Natural killer cell (primary cell): ENCODE measurements at places on chromosomes 16 and 17. TPM values are rescaled to one million over a fixed set of nuclear protein-coding genes. Genes with fewer than 3 reads are reported as not detected.

The CACNG5 gene
- not detected for total RNA-seq

The TRIM25 gene
- 50.4 TPM for total RNA-seq

The KIFC3 gene
- total RNA-seq: 84.9 TPM

The SOX15 gene
- not detected for total RNA-seq

The GPR139 gene
- not detected for total RNA-seq

The KRT31 gene
- not detected for total RNA-seq

The CACNG3 gene
- total RNA-seq: not detected

The PRSS36 gene
- total RNA-seq: 2.3 TPM

The ITGA2B gene
- total RNA-seq: 32.6 TPM

- DNase-seq: no peak
These were observed 90.1 kb upstream of the KCNJ18 start for GRCh38 chr17:21602176-21602575.

DNA sequence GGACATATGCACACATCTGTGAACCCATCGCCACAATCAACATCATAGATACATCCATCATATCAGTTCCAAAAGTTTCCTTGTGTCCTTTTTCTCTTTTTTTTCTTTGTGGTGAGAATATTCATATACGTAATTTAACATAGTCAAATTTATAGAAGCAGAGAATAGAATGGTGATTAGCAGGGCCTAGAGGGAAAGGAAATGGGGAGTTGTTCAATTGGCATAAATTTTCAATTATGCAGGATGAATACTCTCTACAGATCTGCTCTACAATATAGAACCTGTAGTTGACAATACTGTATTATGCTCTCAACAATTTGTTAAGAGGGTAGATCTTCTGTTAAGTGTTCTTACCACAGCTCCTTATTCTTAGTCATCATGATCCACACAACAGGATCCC, 413.2 kb downstream of the SHISA9 start:
- DNase-seq: no peak

- no peak for DNase-seq
These were observed 805 bp upstream of the TANC2 start for GRCh38 chr17:62965174-62965685.

DNA sequence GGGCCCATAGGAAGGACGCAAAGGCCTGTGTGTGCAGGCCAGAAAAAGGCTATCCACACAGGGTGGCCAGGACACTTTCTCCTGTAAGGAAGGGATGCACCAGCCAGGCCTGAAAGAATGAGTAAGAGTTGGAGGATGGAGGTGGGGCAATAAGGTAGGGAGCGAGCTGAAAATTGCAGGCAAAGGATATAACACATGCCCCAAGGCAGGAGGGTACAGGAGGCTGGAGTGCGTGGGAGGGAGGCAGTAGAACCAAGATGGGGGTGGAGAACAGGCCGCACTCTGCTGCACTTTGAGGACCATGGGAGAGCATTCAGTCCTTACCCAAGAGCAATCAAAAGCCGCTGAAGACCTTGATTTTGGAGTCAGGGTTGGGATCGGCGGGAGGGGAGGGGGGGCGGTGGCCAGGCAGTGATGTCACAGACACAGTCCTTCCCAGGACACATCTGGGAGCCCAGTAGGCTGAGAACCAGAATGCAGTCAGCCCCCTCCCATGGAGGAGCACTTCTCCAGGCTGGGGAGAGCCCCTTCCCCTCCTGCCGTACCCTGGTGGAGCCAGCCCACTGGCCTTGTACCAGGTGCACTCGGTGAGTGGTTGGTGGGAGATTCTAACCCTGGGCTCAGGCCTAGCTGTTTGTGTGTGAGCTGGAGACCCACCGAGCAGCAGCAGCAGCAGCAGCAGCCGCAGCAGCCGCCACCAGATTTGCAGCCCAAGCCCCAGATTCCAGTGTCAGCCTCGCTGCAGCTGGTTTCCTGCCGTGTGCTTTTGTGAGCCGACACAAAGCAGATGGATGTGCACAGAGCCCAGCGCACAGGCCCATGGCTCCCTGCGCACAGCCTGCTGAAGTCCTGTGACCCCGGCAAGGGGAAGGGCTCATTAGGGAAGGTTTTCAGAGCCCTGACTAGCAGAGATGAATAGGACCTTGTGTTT, 17.5 kb downstream of the ANKRD40 start:
- DNase-seq: no peak

DNA sequence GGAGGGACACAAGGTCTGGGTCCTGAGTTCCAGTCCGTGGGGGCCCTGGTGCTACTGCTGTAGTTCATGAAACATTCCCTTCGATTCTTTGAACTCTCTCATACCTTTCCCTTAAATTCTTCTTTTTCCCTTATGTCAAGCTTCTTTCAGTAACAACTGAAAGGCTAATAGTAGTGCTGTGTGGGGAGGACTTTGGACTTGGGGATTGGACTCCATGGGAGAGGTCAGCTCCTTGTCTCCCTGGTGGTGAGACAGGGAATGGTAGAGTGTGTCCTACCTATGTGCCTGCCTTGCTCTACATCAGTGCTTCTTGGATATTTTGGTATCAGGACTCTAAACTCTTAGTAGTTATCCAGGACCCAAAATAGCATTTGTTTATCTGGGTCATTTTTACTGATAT, 628.1 kb downstream of the WWOX start:
- no peak for DNase-seq

- DNase-seq: no peak
These were observed 14.3 kb downstream of the DYNLL2 start for GRCh38 chr17:58097384-58098088.

DNA sequence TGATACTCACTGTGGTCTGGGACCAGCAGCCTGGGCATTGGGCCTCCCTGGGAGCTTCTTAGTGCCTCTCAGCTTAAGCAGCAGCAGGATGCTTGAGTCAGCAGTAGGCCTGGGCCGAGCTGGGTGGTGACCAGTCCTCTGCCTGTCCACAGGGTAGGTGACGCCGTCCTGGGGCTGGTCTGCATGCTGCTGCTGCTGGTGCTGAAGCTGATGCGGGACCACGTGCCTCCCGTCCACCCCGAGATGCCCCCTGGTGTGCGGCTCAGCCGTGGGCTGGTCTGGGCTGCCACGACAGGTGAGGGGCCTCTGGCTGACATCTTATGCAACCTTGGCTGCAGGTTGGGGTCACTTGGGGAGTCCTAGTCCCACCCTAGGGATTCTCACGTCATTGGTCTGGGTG, 7.4 kb downstream of the SLC26A11 start:
- DNase-seq: no peak

DNA sequence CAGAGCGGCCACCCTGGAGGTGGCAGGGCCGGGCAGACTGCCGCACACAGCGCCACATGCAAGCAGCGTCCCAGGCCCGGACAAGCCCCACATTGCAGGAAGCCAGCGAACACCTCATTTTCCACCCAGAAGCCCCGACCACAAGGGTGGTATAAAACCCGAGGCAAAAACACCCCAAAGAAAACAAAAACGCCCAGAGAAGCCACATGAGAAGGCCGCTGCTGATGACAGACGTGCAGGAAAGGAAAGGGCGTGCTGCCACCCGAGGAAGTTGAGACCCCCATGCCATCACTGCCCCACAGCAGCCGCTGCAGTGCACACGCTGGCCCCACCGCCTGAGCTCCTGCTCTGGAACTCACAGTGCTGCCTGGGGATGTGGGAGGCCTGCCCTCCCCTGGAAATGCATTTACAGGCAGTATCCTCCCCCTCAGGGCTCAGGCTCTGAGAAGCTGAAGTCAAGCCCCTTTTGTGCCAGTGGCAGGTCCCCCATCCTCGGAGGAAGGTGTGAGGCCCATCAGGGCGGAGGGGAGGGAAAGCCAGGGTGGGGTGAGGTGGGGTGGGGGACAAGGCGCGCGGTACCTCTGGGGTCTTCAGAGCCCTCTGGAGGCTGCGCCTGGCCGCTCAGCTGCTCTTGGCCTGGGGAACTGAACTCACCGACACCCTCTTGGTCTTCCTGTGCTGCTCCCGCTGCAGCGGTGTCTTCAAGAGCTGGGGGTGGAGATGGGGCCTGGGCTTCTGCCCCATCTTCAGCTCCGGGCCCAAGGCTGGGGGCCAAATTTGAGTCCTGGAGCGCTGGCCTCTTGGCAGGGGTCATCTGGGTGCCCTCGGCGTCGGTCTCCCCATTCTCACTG, 62.0 kb downstream of the IL21R start:
- peak; percentile 69 for DNase-seq

GRCh38 chr17:82022310-82022980, at the start of gene CENPX:
CENPX (minus strand) TSS chr17:82022878; CDS start chr17:82022861, 17 bp downstream.
- no peak for DNase-seq

GRCh38 chr17:29717817-29718216, 95.1 kb upstream of the CORO6 start:
- no peak for DNase-seq

- DNase-seq: no peak
These were observed 9.8 kb downstream of the HLF start for GRCh38 chr17:55274355-55275255.

GRCh38 chr16:24829153-24829552, 16.6 kb upstream of the SLC5A11 start:
- no peak for DNase-seq

DNA sequence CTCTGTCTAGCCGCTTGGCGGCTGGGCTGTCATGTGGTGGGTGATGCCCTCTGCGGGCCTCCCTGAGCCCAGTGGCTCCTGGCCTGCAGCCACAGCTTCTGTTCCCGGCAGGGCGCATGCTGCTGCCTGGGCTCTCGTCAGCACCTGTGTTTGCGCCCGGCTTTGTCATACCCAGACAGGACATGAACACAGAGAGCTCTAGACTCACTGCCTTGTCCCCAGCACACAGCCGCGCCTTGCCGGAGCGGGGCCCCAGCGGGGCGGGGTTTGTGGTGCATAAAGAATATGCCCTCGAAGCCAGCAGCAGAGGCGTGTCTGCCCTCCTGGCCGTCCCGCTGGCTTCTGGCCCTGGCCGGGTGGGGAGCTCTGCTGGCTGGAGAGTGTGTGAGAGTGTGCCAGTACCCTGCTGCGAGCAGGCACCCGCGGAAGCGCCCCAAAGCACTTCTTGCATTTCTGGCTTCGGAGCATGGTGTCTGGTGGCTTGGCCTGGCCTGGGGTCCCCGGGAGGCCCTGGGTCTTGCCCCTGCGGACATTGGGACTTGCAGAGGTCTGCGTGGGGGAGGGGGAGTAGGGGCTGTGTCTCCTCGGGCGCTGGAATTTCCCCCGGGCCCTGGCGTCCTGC, 14.4 kb downstream of the ASPSCR1 start:
- no peak for DNase-seq

DNA sequence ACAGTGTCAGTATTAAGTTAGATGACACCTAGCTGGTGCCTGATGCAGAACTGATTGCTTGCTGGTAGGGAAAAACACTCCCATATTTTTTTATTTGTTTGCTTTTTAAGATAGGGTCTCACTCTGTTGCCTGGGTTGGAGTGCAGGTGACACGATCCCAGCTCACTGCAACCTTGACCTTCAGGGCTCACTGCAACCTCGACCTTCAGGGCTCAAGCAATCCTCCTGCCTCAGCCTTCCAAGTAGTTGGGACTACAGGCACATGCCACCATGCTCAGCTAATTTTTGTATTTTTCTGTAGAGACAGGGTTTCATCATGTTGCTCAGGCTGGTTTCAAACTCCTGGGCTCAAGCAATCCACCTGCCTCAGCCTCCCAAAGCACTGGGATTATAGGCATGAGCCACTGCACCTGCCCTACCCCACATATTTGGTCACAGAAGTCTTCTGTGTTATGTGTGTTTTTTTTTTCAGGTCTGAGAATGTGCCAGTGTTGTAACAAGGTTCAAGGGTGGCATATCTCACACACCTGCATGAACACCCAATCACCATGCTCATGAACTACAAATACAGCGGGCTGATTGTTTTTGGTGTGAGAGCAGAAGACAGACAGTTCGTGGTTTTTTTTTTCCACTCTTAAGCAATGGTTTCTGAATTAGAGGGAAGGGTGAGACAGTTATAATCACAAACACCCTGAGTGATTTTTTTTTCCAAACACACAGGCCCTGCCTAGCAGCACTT, 22.8 kb downstream of the SPAG9 start:
- DNase-seq: no peak

DNA sequence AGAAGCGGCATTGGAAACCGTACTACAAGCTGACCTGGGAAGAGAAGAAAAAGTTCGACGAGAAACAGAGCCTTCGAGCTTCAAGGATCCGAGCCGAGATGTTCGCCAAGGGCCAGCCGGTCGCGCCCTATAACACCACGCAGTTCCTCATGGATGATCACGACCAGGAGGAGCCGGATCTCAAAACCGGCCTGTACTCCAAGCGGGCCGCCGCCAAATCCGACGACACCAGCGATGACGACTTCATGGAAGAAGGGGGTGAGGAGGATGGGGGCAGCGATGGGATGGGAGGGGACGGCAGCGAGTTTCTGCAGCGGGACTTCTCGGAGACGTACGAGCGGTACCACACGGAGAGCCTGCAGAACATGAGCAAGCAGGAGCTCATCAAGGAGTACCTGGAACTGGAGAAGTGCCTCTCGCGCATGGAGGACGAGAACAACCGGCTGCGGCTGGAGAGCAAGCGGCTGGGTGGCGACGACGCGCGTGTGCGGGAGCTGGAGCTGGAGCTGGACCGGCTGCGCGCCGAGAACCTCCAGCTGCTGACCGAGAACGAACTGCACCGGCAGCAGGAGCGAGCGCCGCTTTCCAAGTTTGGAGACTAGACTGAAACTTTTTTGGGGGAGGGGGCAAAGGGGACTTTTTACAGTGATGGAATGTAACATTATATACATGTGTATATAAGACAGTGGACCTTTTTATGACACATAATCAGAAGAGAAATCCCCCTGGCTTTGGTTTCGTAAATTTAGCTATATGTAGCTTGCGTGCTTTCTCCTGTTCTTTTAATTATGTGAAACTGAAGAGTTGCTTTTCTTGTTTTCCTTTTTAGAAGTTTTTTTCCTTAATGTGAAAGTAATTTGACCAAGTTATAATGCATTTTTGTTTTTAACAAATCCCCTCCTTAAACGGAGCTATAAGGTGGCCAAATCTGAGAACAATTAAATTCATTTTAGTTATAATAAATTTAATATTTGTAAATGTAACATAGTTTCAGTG, 1.7 kb downstream of the HEXIM1 start:
- DNase-seq: no peak

- DNase-seq: peak; percentile 85
These were observed 41.7 kb downstream of the HEATR6 start for GRCh38 chr17:60036796-60037677.

- DNase-seq: peak; percentile 5
These were observed 300.6 kb downstream of the SOX9 start for GRCh38 chr17:72421128-72422092.

- no peak for DNase-seq
These were observed 6.2 kb upstream of the CYLD start for GRCh38 chr16:50735629-50736122.

DNA sequence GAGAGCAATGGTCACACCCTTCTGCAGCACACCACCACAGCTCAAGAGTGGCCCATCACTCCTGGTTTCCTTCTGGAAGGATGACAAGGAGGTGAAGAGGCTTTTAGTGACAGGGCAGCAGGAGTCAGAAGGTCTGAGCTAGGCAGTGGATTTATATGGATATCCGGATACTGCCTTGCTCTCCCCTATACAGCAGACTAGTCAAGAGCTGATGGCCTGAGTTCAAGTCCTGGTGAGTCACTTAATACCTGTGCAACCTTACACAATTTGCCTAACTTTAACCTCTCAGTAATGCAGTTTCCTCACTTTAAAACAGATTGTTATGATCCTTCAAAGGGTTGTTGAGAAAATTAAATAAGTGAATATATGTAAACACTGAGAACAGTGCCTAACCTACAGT, 22.9 kb downstream of the MYO18A start:
- no peak for DNase-seq
